Mucosa of gallbladder (tissue), 1 donor: ENCODE measurements at places on chromosomes 12 and 14. TPM values are rescaled to one million over a fixed set of nuclear protein-coding genes. Genes with fewer than 3 reads are reported as not detected.

CLEC1B gene
- not detected for total RNA-seq

DNA sequence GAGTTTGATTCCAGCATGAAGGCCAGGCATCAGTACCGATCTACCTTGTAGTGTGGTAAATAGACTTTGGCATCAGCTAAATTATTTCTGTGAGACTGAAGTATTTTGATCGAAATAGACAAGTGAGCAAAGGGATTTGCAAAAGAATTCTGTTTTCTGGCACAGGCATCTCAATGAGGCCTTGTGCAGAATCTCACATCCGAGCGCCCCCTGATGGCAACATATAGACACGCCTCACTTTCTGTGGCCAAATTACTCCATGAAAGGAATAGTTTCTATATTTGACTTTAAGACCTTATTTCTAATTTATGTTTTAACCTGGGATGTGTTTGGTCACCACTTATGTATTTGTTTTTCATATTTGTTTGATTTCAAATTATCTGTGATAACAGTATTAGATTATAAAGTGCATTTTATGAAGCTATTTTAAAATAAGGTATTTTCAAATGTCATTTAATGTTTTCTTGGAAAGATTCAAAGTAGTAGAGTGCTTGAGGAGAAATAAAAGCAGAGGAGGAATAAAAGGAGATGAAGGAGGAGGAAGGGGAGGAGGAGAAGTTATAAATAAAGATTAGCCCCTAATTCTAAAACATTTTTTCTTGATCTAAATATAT, 731.9 kb downstream of the NRXN3 start:
- peak; percentile 16 for DNase-seq

METTL1 gene
- 9.2 TPM for total RNA-seq

DNA sequence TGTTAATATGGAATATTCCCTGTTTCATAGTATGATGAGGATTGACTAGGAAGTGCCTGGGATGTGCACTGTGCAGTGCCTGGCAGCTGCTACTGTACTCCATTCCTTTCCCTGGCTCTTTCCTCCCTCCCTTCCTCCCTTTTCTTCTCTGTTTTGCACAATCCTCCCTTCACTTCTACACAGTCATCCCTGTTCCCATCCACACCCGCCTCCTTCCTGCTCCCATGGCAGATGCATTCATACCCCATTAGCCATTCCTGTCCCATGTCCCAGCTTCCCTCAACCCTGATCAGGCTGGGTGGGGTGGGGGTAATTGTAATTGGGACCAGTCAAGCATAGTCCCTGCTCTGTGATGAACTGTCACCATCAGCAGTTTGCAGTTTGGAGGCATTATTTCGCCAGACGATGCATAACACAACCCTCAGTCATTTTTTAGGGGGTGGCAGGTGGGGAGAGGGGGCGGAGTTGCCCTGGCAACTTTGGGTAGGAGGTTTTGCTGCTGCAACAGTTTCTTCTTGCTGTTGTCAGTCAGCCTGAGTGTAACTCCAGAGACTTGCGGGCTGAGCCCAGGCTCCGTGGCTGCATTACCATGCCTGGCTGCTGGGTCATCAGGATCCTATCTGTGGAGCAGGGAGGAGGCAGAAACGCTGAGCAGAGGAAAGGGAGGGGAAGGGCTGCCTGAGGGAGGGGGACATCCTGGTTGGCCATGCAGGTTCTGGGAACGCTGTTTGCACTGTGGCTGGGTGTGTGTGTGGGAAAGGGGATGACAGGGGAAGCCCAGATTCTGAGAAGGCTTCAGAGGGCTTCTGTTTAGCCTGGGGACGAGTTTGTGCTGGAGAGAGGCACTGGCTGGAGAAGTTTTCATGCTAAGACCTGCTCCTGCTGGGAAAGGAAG, 4.1 kb upstream of the KRT84 start:
- no peak for DNase-seq
